ENCODE measurements at places on chromosomes 13 and 19.

- peaks cover 54% of the 10 kb centered on the region for H3K27me3 ChIP-seq
- peaks cover 3% of the 10 kb centered on the region for H3K4me1 ChIP-seq
- DNase-seq: no peak
- H3K27ac ChIP-seq: no peak overlapping the region
- H3K36me3 ChIP-seq: no peaks in the 10 kb centered on the region
- no peak overlapping the region for H3K4me3 ChIP-seq
Observed at GRCh38 chr13:112052213-112052612, 14.7 kb upstream of the SOX1 start.

- no peaks in the 10 kb centered on the region for H3K27me3 ChIP-seq
- H3K4me1 ChIP-seq: no peaks in the 10 kb centered on the region
- H3K27ac ChIP-seq: no peak overlapping the region
- no peak for DNase-seq
- H3K4me3 ChIP-seq: no peak overlapping the region
- no peaks in the 10 kb centered on the region for H3K36me3 ChIP-seq
Observed at GRCh38 chr19:38351865-38352395, 16.3 kb downstream of the CATSPERG start.

DNA sequence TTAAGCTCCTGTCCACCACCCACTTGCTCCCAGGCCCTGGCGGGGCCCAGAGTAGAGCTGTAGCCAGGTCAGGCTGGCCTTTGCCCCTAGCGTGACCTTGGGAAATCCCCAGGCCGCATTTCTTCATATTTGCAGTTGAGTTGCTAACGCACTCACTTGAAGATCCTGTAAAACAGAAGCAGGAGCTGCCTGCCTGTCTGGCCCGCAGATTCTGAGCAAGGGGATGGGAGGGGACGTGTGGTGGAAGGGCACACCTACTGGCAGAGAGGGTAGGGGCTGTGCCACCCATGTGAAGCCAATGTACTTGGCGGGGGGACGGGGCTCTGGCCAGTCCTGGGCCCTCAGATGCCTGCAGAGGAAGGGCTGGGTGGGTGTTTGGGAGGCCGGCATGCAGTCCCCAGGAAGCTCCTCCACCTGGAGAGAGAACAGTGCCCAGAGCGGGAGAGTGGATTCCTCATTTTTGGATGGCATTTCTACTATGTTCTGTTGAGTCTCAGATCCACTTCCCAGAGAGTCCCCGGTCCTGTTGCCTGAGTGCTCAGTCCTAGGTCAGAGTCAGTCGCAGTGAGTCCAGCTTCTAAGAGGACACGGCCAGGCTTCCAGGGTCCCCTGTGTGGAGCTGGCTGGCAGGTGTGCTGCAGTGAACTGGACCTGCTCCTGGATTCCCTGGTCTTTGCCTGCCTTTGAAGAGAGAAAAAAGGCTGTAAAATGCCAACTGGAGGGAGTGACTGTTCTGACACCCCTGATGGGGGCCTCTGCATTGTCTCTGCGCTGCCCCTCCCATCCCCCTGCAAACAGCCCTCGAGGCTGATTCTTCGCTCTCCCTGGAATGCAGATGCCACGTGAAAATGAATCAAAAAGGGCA lies 62.9 kb downstream of the GGACT start:
- H3K36me3 ChIP-seq: peaks cover 2% of the 10 kb centered on the region
- no peak overlapping the region for H3K4me3 ChIP-seq
- no peak overlapping the region for H3K27ac ChIP-seq

DNA sequence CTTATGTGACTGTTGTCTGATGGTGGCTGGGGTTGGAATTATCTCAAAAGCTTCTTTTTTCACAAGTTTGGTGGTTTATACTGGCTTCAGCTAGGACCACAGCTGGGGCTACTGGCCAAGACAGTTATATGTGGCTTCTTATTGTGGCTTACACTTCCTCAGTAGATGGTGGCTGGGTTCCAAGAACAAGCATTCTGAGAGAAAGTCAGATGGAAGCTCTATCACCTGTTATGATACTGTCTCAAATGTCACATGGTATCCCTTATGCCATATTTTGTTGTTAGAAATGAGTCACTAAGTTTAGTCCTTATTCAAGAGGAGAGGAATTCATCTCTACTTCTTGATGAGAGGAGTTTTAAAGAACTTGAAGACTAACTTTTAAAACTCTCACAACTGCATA lies 41.6 kb downstream of the NDFIP2 start:
- DNase-seq: no peak
- H3K27me3 ChIP-seq: no peaks in the 10 kb centered on the region
- peaks cover 4% of the 10 kb centered on the region for H3K36me3 ChIP-seq
- no peaks in the 10 kb centered on the region for H3K4me1 ChIP-seq
- no peak overlapping the region for H3K4me3 ChIP-seq

GRCh38 chr19:39212375-39212742 lies 8.3 kb upstream of the SYCN start:
- H3K36me3 ChIP-seq: no peaks in the 10 kb centered on the region
- H3K27me3 ChIP-seq: no peaks in the 10 kb centered on the region
- no peaks in the 10 kb centered on the region for H3K4me1 ChIP-seq
- peak; percentile 11 for DNase-seq
- no peak overlapping the region for H3K4me3 ChIP-seq

Measured in trophoblast cell (in vitro differentiated cells and primary cell).